ENCODE measurements at places on chromosomes 2 and 18.

GRCh38 chr2:234164493-234165413, 114.3 kb downstream of the SPP2 start:
- DNase-seq: no peak

DNA sequence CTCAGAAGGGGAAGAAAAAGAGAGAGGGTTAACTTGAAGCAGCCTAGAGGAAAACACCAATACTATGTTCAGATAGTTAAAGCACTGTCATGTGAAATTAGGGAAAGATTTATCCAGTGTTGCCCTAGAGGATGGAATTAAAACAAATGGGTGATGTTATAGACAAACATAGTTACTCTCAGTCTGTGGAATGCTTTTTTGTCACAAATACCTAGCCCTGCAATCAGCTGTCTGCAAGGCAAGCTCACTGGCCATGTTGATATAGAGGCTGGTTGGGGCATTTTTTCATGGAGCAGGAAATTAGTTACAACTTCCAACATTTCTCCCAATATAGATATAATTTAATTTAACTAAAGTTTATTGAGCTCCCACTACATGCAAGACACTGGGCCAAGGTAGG, 8.4 kb upstream of the RAB10 start:
- DNase-seq: no peak

- no peak for DNase-seq
These were observed 46.5 kb upstream of the ZEB2 start for GRCh38 chr2:144566448-144566847.

DNA sequence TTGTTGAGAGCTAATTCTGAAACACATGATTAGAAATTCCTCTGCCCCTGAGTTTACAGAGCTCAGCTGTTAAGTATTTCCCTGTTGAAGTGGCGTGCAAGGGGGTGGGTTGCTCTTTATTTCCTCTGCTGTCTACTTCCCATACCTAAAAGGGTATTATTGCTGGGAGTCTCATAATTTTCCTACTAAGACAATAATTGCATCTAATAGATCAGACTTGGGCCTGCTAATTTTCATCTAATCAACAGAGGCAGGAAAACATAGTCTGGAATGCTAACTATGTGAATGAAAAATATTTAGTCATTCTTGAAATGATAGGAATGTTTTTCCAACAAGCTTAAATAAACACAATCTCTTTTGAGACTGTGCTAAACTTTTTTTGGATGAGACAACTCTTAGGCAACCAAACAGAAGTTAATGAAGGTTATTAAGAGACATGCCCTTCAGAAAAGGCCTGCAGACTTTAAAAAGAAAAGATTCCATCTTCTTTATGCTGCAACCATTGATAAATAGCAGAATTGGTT, 111.4 kb downstream of the FEZ2 start:
- DNase-seq: no peak

DNA sequence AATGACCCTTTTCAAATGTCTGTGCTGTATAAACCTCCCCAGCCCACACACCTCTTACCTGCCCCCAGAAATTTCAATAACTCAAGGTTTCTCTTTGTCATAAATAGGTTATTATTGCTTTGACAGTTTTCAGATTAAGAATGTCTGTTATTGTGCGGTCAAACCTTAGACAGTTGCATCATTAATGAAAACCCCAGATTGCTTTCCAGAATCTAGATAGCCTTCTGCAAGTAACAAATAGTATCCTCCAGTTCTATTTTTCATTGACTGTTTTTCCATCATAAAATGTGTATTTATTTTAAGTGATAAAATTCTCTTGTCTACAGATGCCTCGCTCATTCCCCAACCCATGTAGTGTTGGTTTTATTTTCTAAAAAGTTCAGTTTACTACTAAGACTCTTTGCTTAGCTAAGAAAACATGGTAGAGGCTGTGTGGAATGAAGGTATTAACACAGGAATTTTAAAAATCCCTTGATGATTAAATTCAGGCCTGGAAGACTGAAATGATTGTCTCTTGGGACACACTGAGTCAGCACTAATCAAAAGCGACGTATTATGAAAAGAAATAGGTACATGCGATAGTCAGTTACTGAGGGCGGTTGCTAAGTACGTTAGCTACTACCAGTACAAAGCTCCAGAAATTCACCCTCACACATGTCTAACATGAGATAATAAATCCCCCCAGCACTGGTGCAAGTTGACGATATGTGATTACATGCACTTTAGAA, 38.4 kb upstream of the ITGAV start:
- DNase-seq: no peak

DNA sequence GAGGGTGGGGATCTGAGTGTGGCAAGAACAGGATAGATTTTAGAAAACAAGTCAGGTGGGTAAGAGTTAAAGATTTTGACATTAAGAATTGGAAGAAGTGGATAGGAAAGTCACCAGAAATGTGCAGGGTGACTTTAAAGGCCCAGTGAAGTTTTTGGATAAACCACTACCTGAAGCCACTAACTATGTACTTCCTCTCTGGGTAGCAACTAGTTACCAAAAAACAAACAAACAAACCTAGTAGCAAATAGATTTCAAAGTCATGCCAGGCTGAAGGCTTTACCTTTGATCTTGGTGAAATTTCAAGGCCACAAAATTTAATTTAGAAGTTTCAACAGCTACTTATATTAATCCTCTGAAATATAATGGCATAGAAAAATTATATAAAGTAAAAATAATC, 42.5 kb downstream of the PSMA8 start:
- no peak for DNase-seq

DNA sequence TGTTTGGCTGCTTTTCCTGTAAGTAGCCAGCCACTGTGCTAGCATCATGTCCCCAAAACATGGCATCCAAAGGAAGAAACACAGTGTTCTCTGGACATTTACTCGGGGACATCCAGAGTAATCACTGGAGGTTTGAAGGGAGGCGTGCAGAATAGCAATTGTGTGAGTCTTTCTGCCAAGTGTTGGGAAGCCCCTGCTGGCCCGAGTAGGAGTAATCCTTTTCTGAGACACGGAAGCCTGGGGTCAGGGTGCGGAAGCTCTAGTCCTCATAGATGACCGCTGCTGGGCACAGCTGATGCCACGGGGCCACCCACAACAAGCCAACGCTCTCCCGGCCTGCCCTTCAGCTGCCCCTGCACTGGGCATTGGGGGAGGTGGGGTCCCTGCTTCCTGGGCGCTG, 24.8 kb upstream of the HDAC4 start:
- DNase-seq: no peak

- DNase-seq: no peak
These were observed 466.9 kb upstream of the HNRNPA3 start for GRCh38 chr2:176745543-176746200.

DNA sequence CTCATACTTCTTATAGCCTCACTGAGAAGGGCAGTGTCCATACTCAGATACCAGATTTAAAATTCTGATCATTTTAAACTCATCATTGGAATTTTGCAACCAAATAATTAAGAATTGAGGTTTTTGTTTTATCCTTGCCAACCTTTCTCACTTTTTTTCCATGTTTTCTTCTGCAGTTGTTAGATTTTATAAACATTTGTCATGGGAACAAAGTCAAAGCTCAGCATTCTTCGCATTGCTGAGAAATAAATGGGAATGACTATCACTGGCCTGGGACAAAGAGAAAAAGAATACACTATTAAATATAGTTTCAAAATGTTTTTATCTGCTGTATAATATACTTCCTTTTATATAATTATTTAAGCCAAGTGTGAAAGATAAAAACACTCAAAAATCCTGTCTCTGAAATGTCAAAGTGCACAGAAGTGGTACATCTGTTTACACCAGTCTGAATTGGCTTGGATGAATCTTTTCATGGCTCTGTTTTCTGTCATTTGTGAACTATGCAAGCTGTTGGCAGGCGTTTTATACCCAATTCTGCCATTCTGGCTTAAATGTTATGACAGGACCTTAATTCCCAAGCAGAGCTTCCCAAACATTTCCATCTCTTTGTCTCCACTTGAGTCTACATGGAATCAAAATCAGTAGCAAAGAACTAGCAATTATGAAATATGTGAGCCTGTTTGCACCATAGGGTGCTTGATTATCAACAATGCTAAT, 249.3 kb upstream of the SYT4 start:
- no peak for DNase-seq

DNA sequence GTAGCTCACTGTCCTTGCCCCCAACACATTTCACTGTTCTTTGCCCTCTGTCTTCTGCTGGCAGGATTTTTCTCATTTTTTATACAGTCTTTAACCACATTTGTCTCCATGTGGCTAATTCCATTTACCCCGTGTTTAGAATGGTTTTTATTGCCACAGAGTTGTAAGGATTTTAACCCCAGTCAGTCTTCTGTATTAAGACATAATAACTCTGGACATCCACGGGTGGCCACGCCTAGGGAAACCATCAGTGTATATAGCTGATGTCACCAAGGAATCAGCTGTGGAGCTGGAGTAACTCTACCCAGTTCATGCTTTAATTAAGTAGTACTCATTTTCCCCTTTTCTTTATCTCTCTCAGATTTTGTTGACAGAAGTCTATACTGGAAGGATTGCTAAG, 139.8 kb downstream of the MAP4K4 start:
- no peak for DNase-seq

GRCh38 chr18:25587545-25587944, 235.6 kb upstream of the ZNF521 start:
- DNase-seq: no peak

DNA sequence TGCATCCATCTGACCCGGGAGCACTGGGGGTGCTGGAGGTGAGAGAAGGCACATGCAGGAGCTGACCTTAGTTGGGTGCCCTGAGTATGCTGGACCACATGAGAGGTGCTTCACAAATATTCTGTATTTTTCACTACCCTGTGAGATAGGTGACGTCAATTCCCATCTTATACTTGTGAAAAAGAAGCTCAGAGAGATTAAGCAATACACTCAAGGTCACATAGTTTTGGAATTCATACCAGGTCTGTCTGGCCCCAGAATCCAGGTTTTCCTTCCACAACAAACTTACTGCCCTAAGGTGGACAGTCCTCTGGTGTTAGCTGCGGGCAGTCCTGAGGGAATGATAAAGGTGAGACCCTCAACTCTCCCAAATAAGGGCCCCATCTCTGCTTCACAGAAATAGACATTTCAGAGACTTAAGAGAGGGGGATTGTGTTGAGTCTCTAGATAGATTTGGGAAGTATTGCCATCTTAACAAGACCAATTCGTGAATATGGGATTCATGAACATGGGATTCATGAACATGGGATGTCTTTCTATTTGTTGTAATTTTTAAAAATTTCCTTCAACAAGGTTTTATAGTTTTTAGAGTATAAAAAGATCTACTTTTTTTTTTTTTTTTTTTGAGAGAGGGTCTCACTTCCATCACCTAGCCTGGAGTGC, 64.0 kb upstream of the SMAD7 start:
- no peak for DNase-seq

DNA sequence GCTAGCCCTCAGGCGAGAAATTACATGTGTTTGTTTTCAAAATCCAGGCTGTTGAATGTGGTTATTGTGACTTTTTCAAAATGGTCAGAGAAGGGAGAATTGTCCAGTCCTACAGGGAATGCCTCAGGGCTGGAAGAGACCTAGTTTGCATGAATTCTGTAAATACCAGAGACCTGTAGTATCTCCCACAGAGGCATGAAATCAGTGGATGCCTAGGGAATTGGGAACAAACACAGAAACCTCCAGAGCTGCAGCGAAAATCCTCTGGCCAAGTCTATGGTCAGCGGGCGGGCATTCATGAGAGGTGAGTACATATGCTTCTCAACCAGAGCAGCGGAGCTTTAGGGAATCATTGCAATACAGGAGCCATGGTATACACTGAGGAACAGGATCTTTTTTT, 1596.5 kb upstream of the NXPH2 start:
- no peak for DNase-seq

DNA sequence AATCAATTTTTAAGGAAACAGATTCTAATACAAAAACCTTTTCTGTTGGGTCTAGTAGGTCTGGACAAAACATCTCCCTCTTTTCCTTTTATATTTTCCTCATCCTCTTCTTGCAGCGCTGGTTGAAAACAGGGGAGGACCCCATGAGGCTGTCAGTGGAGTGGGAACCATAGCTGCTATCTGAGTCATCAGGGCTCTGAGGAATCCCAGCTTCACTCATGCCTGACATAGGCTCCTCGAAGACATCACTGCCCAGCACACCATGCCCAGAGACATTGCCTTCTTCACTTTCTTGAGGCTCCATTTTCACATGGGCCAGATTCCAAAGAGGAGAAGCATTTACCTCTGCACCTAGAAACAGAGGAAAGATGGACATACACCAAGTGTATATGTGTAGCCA, 10.0 kb downstream of the SUPT7L start:
- DNase-seq: no peak

DNA sequence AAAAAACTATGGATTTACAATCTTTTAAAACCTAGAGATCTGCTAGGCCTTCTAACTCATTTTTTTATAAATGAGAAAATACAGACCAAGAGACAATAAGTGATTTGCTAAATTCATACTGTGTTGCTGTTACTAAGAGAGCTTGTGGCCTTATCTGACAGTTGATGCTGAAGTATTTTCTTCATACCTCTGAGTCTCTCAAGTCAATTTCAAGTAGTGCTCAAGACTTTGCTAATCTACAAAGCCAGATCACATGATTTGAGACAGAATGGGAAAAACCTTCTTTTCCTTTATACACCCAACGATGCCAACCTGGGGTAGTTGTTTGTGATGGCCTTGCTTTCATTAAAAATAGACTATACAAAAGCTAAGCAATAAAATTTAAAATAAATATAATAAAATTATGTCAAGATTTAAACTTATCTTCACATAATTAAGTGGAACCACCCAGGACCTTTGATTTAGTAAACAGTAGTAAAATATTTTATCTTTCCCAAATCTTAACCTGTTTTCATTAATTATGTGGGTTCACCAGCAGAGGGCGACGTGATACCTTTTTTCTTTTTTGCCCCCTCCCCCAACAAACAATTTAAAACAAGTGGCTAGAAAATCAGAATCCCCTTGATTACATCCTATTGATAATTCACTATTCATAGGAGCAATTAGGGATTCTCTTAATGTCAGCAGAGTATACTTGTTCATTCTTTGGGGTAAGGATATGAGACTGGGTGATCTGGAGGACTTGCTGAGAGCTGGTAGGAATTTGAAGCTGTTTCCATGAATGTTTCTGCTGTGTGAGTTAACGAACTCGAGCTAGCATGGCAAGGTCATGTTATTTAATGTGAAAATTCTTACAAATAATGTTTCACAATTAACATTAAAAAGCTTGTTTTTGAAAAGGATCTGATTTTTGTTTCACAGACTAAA, 49.6 kb upstream of the SLC5A7 start:
- no peak for DNase-seq

DNA sequence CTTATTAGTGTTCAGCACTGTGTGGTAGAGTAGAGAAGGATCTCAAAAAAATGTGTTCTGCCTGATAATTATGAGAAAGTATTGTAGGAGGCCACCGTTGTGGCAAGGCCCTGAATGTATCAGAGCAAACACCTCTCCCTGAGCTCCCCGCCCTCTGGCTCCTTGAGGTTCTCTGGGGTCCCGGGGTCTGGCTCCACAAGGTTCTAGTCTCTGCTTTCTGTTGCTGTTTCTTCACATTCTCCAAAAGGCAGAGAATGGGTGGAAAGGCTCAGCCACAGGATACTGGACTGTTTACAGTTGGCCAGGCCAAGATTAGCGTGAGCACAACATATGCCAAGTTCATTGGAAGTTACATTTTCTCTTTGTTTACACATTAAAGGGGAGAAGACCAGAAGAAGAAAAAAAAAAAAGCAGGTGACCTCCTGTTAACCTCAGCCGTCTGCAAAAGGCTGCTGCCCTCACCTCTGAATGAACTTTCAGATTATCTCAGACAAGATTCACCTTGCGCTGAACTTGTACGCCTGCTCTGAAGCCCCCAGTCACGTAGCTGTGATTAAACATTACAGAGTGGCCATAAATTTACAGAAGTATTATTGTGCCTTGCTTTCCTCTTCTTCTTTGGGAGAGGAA, 56.6 kb upstream of the CYP26B1 start:
- DNase-seq: no peak

- DNase-seq: no peak
These were observed 23.4 kb downstream of the METTL21A start for GRCh38 chr2:207601774-207602173.
